ENCODE measurements at places on chromosomes 4 and X. TPM values are rescaled to one million over a fixed set of nuclear protein-coding genes. Genes with fewer than 3 reads are reported as not detected.

Gene SUV39H1
- total RNA-seq = 0.64 TPM

Gene XAGE2
- total RNA-seq = not detected

Gene MAGEA1
- total RNA-seq = not detected

Gene PPP1R3F
- total RNA-seq = 3.2 TPM

Gene RPS6KA6
- total RNA-seq = 3.2 TPM

Gene RHOXF2
- not detected for total RNA-seq

Gene GSX2
- not detected for total RNA-seq

Gene LDB2
- total RNA-seq = 0.24 TPM

Gene CFAP299
- not detected for total RNA-seq

Gene CCNG2
- total RNA-seq = 21.3 TPM

Gene TASL
- total RNA-seq = not detected

Gene XPNPEP2
- not detected for total RNA-seq

Gene LRCH2
- total RNA-seq = not detected

Gene GPR173
- 0.24 TPM for total RNA-seq

Gene SLC38A5
- 301 TPM for total RNA-seq

Gene ADH7
- total RNA-seq = 3.9 TPM

Gene SLC9B1
- total RNA-seq = not detected

Gene FAM114A1
- total RNA-seq = 50.1 TPM

Gene IL2
- total RNA-seq = not detected

Gene MSX1
- total RNA-seq = not detected

Gene ZNF330
- total RNA-seq = 25.1 TPM

Gene WDR45
- total RNA-seq = 37.4 TPM

Gene CABS1
- total RNA-seq = not detected

Gene ADH1B
- not detected for total RNA-seq

Gene ZNF674
- 2.7 TPM for total RNA-seq

Gene TRPC3
- not detected for total RNA-seq

Gene RRH
- 0.21 TPM for total RNA-seq

Gene ANOS1
- total RNA-seq = under 0.01 TPM

Gene RPA4
- total RNA-seq = not detected

Gene UGT2B11
- total RNA-seq = not detected

Gene ODAPH
- total RNA-seq = not detected

Gene FREM3
- total RNA-seq = not detected

Gene TRO
- total RNA-seq = not detected

Gene NSD2
- total RNA-seq = 36.9 TPM

Gene RGN
- total RNA-seq = 0.43 TPM

Gene ATOH1
- not detected for total RNA-seq

Gene DLG3
- total RNA-seq = 11.6 TPM

Gene PCDH19
- not detected for total RNA-seq

Gene LDOC1
- total RNA-seq = 0.72 TPM

Gene ZNF827
- total RNA-seq = 8.2 TPM

Gene CLDN2
- total RNA-seq = 0.96 TPM

Gene MGAT4D
- total RNA-seq = not detected

Gene DMRTC1
- total RNA-seq = not detected

Gene RTL5
- total RNA-seq = 0.21 TPM

Gene NEUROG2
- not detected for total RNA-seq

Gene MAGEA4
- total RNA-seq = not detected

Gene ITM2A
- 1.1 TPM for total RNA-seq

Gene MAP7D2
- total RNA-seq = 0.24 TPM

Gene CENPVL1
- not detected for total RNA-seq

Gene SYNPO2
- total RNA-seq = 0.24 TPM

Gene PNMA5
- not detected for total RNA-seq

Gene SUPT20HL2
- not detected for total RNA-seq

Gene HS6ST2
- total RNA-seq = 5.8 TPM

Gene TEX13A
- total RNA-seq = not detected

Gene PLP1
- not detected for total RNA-seq

Gene POU4F2
- total RNA-seq = not detected

Gene RHOXF1
- total RNA-seq = not detected

Gene GASK1B
- 3.1 TPM for total RNA-seq

Gene BMX
- 0.64 TPM for total RNA-seq

Measured in tracheal epithelial cell (primary cell).